NCI-H2081 (cell line): ENCODE measurements at places on chromosomes 2 and 18.

DNA sequence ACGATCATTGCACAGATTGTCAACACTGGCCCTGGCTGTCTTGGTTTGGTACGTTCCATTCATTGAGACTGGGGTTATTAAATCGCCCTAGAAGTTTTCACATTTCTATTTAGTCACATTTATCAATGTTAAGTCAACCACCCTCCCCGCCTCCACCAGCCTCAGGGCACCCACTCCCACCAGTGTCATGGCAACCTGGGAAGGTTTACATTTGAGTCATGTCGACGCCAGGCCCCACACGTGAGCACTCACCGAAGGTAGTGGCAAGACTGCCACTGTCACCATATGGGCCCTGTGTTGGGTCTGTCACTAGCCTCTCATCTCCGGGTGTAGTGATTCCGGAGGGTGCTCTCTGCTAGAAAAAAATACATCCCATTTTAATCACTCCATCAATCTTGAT, 194.2 kb downstream of the TWIST2 start:
- no peak for DNase-seq

GRCh38 chr2:73105511-73105971, 7.2 kb downstream of the RAB11FIP5 start:
- DNase-seq: no peak

DNA sequence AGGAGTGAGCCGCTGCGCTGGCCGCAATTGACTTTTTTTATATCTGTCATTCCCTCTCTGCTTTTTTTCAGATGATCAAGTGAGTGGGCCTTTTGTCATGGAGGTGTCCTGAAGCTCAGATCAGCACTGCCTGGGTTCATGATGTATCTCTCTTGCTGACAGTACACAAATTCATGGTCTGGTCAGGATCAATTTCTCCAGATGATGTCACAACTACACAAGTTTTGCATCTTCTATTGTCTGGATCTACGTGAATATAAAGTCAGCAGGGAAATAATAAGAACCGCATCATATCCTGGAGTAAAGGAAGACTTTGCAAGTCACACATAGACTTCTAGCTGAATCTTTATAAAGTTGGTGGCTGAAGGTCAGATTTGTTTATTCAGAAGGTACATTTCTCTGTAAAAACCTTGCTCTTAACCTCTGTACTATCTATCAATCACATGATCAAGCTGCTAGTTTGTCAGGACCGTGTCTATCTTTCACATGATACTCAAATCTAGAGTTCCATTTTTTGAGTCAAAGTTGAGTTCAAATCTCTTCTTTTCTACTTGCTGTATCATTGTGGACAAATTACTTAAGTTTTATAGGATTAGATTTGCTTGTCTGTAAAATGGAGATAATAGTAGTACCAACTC, 13.1 kb upstream of the CD28 start:
- no peak for DNase-seq

DNA sequence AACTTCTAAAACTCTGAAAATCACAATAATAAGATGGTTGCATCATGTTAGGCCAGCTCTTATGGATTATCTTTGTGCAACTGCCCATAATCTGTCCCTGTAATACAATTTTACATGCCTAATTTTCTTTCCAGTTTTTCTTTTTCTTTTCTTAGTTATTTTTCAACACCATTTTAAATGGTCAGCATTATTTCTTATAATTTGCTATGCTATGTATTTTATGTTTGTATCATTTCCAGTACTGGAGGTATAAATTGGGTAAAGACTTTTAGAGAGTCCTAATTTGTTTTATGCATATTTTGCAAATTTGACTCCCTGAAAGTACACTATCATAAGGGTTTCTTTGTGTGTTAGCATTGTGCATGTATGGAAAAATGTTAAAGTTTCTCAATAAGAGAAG, 333.0 kb downstream of the CCDC178 start:
- no peak for DNase-seq

GRCh38 chr2:66851449-66851872, 416.5 kb downstream of the MEIS1 start:
- no peak for DNase-seq

DNA sequence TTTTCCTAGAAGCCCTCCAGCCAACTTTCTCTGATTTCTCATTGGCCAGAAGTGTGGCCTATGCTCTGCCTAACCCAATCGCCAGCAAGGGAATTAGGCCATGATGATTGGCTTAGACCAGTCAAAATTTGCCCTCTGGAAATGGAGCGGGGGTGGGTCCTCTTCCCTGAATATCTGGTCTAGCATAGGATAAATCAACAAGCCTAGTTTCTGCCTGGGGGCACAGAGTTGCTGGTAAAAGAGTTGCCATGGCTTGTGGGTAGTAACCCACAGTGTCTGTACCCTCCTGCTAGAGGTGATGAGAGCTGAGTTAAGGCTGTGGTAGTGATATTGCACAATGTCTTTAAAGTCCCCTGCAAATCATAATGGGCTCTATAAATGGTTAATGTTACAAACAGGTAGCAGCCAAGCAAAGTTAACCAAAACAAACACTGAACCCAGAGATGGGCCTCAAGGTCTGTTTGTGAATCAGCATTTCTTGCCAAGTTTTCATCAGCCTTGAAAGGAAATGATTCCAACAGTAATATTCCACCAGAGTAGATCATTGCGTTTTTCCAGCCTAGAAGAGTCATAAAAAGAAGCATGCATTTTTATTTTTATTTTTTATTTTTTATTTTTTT, 19.3 kb downstream of the GALM start:
- DNase-seq: no peak

- peak; percentile 29 for DNase-seq
These were observed 185.8 kb upstream of the ARL4C start for GRCh38 chr2:234682492-234683228.

- no peak for DNase-seq
These were observed 158.6 kb downstream of the PIK3C3 start for GRCh38 chr18:42113529-42114191.

GRCh38 chr2:110095994-110096633, 19.5 kb downstream of the MALL start:
- DNase-seq: no peak

- no peak for DNase-seq
These were observed 578 bp downstream of the IWS1 start for GRCh38 chr2:127525691-127526131.

- no peak for DNase-seq
These were observed 387.5 kb downstream of the CDH2 start for GRCh38 chr18:27789406-27789805.

DNA sequence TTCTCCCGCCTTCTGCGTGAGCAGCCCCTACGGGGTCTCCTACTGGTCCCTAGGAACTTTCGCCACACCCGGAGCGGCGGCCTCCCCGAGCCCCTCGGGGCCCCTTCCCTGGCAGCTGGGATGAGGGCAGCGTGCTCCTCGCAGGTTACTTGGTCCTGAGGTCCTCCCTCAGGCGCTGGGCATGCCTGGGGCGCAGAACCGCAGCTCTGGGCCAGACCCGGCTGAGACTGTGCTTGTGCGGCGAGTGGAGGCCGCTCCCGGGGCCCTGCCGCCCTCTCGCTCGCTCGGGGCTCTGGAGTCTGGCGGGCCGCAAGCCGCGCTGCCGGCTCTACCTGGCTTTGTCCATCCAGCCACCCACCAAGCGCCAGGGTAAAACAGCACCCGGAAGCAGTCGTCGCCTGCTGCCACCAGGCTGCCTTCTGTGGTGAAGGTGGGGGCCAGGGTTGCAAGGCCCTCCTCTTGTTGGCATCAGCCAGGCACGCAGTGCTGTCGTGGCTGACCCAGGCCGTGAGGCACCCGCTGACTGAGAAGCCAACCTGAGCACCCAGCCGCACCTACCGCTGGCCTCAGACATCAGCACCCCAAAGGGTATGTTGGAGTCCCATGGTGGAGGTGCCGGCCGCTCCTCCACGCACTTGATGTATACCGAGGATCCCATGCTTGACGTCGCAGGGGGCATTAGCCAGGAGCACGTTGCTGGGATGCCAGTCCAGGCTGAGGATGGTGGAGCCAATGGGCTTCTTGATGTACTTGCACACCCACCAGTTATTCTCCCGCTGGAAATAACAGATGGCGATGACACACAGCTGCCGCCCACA, 46.1 kb upstream of the PTH2R start:
- no peak for DNase-seq

DNA sequence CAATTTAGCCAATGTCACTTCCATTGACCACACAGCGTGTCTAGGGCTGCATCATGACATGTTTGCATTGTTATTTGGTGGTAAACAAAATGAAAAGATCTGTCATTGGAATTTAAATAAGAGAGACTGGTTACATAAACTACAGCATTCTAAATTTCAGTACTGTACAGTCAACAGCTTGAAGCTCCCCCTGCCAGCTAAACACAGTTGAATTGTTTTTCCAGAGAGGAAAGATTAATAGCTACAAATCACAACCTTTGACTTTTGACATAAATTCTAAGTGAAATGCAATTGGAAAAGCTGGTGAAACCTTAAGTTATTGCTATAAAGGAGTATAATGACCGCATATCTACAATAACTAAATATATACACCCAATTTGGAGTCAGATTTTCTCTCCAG, 1600.0 kb upstream of the ACVR2A start:
- no peak for DNase-seq

DNA sequence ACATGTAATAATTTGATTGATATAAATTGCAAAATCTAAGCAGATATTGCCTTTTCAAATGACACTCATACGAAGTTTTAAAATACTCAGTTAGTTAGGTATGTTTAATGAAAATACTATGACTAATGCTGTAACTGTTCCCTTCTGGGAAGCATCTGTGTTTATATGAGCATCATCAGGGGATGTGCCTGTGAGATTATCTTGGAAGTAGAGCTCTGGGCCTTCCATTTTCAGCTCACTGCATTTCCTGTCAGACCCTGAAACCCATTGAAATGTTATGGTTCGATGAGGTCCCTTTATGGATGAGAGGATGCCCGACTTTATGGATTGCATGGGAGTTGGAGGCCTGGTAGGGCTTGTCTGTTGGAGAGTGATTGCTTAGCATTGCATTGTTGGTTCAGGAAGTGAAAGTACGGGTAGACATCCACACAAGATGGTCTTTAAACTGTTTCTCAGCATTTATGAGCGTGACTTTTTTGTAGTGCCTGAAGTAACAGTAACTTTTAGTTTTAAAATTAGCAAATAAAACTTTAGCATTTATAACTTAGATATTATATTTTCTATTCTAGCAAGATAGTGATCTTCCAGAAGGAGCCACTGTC, 28.7 kb downstream of the ELP2 start:
- no peak for DNase-seq

DNA sequence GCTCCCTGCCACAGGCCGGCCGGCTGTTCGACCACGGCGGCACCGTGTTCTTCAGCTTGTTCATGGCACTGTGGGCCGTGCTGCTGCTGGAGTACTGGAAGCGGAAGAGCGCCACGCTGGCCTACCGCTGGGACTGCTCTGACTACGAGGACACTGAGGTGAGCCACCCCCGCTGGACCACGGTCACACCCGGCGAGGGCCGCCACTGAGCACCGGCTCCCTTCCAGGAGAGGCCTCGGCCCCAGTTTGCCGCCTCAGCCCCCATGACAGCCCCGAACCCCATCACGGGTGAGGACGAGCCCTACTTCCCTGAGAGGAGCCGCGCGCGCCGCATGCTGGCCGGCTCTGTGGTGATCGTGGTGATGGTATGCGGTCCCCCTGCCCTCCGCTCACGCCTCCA, 20.8 kb downstream of the ANO7 start:
- DNase-seq: no peak

- DNase-seq: no peak
These were observed 507.6 kb upstream of the TNP1 start for GRCh38 chr2:217367464-217367863.

DNA sequence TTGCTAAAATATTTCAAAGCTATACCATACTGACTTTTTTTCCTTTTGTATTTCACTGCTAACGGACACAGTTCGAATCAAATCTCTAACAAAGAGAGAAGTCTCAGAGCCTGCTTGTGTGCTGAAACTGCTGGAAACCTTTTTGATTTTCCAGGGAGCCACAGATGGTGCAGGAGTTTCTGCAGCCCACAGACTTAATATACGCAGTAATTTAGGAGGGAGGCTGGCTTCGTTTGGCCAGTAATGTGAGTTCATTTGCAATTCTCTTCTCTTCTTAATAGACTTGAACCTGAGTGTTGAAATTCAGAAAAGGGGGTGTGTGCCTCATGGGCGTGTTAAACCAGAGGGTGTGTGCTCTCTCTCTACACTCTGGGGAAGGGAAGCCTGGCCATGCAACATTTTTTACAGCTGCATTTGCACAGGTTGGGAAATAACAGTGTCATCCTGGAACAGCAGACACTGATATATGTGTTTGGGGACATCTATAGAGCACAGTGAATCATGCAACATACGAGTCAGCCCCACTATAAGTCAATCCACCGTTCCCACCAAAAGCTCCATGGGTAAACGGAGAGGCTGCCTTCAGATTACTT, 333.0 kb downstream of the CLIP4 start:
- DNase-seq: no peak

DNA sequence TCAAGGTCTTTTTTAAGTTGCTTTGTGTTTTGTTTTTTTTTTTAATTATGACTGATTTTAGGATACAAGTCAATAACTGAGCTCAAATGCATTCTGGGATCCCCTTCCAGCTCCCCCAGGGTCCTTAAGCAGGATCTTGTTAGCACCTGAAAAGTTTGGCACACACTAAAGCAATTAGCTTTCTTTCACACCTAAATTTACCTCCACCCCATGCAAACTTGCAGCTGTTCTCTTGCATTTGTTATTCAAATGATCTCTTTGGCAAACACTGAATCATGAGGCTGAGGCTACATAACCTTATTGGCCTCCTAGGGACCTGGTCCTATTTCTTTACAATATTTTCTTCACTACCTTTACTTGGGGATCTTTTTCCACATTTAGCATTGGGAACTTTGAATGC, 2026.1 kb upstream of the CELF4 start:
- peak; percentile 13 for DNase-seq

GRCh38 chr2:201275069-201275468, 14.7 kb downstream of the CASP8 start:
- DNase-seq: no peak

GRCh38 chr18:73924307-73924706, 223.3 kb downstream of the FBXO15 start:
- no peak for DNase-seq

DNA sequence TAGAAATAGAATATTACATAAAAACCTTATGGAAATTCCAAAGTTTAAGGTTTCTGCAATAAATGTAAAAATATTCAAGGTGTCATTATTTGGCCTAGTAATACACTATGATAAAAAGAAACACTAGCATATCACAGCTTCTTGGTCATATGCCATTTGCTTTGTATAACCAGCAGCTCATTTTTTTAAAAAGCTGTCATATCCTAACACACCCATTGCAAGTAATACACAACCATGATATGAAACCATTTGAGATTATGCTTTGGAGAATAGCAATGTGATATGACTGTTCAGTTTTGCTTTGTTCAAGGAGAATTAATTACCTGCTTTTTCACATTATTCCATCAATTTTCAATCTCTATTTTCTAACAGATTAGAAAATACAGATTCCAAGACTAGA, 149.0 kb downstream of the IKZF2 start:
- no peak for DNase-seq

GRCh38 chr2:238973038-238973739, 125.3 kb downstream of the TWIST2 start:
- DNase-seq: no peak

- no peak for DNase-seq
These were observed 158.9 kb upstream of the GLI2 start for GRCh38 chr2:120576509-120577474.
